ENCODE measurements at places on chromosomes 11 and 22.

DNA sequence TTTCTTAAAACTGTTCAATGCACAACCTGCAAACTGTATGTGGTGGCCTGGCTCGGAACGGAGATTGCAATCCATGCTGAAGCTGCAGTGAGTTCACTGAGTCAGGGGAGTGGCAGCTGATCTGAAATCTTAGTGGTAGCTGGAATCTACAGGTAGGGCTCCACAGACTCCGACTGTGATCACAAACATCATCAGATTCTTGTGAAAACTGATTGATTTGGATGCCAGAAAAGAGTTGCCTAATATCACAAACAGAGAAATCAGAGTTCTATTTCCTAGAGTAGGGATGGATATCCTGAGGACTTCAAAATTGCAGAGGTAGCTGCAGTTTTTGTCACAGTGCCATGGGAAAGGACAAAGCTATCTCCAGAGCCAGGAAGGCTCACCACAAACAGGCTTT lies 57.5 kb upstream of the SC5D start:
- no peak for DNase-seq

DNA sequence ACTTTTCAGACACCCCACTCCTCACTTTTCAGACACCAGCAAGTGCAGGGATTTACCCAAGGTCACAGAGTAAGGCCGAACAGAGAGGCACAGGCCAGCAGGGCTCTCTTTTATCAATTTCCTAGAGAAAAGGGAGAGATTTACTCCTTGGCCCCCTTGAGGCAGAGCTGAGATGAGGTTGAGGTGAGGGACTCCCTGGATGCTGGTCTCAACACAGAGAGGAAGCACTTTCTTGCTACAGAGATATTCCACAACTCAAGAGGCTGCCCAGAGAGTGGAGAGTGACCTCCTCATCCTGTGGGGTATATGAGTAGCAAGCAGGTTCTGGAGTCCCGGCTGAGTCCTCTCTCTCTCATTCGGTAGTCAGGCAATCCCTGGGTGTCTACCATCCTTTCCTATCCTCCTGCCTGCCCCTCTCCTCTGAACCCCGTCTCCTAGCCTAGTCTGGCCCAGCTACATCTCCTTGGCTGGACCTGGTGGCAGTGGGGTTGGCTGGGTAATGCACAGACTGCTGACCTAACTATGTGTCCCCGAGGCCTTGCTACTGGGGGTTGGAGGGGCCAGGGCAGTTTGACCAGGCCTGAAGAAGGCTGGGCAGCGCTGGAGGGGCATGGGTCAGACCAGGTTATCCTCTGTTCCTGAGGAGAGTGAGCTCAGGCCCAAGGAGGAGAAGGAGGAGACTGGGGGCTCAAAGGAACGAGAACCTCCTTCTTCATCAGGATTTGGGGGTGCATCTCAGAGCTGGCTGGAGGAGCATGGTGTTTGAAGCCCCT lies 1.8 kb upstream of the ARHGEF17 start:
- DNase-seq = no peak

DNA sequence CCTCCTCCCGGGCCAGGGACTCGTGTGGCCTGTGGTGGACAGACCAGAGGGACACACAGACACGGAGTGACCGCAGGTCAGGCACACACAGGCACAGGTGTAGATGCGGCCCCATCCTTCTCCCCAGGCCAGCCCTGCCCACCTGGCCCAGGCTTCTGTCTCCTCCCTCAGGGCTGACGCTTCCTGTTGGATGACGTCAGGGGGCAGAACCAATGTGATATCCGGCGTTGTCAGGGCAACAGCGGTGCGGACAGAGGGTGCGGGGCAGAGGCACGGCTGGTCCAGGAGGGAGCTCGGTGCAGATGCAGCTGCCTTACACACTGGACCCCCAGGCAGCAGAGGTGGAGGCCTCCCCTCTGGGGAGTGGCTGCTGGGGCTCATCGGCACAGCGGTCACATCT lies 2.9 kb upstream of the TUBGCP6 start:
- peak; percentile 45 for DNase-seq

DNA sequence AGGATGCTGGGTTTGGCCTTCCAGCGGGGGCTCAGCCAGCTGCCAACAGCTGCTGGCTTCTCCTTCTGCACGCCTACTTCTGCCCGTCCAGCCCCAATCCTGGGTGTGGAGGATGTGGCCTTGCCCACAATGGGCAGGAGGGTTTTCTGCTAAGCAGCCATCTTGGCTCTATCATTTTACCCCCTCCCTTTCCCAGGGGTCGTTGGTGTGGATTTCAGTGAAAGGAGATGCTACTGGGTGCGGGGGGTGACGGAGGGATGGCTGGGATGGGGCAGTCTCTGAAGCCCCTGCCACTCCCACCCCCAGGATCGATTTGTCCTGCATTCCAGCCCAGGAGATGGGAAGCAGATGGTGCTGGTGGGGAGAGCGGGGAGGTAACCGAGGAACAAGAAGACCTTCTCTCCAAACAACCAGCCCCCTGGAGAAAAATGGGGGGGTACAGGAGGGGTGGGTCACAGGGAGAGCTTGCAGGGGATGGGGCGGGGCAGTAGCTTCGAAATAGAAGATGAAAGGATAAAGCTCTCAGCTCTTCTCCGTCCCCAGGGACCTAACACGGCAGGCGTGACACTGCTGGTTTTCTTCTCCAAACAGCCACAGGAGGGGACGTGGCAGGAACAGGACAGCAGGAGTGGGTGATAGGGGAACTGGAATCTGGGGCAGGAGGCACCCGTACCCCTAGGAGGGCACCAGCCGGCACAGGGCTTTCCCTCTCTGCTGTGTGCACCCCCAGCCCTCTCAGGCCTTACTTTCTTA lies 68.9 kb downstream of the NECTIN1 start:
- DNase-seq = no peak

GRCh38 chr22:37300551-37301017 lies 18.3 kb downstream of the CYTH4 start:
- DNase-seq = no peak

DNA sequence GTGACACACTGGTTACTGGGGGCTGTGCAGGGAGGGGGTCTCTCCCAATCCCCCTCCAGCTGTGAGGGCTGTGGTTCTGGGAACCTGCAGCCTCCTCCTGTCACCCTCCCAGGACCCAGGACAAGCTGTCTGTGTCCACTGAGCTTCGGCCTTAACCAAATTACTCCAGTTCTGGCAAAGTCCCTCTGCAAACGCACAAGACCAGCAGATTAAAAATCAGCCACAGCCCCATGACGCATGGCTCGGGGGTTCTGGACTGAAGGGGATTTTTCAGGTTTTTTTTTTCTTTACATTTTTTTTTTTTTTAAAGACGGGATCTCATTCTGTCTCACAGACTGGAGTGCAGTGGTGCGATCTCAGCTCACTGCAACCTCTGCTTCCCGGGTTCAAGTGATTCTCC lies 32.2 kb upstream of the A4GALT start:
- DNase-seq = no peak

DNA sequence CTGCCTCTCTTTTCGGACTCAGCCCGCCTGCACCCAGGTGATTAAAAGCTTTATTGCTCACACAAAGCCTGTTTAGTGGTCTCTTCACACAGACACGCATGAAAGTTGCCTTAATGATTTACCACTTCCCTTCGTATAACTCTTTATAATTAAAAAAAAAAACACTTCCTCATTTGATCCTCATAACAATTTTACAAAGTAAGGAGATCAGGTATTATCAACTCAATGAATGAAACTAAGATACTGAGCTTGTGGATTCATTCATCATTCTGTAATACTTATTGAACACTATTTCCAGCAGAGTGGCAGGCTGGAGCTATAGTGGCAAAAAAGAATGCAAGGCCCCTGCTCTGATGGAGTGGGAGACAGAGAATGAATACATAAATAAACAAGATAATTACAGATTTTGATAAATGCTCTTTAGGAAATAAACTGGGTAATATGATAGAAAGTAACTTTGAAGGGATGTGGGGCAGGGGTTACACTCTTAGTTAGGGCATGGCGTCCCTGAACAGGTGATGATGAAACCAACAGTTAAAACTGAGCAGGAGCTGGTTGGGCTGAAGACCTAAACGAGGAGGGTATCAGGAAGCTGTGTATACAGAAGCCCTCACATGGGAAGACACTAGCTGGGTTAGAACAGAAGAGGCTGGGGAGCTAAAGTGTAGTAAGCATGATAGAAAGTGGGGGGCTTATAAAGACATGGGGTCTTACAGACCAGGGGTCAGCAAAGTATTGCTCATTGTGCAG lies 5.4 kb upstream of the CRTAM start:
- DNase-seq = no peak

- no peak for DNase-seq
Observed at GRCh38 chr11:8320076-8320475, 56.4 kb upstream of the LMO1 start.

GRCh38 chr22:42227435-42227834 lies 43.0 kb downstream of the TCF20 start:
- no peak for DNase-seq

GRCh38 chr22:30640839-30641430 lies 5.4 kb downstream of the SLC35E4 start:
- DNase-seq = no peak

- DNase-seq = no peak
Observed at GRCh38 chr11:45275828-45276227, 10.3 kb downstream of the SYT13 start.

DNA sequence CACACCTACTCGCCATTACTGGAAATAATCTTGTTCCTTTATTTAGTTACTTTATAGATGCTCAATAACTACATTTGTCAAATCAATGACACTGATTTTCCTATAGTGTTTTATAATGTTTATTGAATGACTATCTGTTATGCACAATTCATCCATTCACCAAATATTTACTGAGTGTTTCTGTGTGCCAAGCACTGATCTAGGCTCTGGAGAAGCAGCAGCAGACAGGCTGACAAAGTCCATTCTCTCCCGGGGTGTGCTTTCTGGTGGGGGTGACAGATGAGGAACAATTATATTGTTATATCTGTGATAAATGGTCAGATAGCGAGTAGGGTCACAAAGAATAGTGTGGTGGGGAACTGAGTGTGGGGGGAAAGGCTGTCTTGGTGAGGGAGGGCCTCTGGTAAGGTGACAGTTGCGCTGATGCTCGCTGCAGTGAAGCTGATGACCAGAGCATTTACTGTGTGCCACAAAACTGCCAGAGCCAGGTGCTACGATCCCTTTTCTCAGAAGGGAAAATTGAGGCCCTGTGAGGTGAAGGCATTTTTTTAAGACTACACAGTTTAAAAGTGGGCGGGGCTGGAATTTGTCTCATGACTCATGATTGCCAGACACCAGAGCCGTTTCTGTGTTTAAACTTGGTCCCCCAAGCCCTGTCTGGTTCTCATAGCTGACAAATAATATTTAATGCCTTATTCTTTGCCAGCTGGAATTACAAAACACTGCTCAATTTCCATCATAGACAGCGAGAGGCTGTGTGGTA lies 10.2 kb downstream of the PACS1 start:
- peak; percentile 38 for DNase-seq

- no peak for DNase-seq
Observed at GRCh38 chr11:18223591-18224387, 12.8 kb downstream of the SAA4 start.

DNA sequence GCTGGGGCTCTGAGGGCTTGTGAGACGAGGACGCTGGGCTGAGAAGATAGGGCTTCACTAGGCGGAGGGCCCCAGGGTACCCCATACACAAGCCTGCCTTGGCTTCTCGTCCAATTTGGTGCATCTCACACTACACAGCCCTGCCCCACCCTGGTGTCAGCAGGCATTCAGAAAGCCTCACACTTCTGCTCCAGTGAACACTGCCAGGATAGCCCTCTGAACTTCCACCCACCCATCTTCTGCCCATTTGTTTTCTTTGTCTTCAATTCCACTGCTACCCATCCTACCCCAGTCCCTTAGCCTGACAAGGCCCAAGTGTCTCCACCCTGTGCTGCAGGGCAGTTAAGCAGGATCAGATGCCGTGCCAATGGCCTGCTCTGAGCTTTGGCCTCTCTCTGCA lies 1.9 kb upstream of the BUD13 start:
- DNase-seq = no peak

- peak; percentile 59 for DNase-seq
Observed at GRCh38 chr11:77127235-77127911, 673 bp upstream of the MYO7A start.

DNA sequence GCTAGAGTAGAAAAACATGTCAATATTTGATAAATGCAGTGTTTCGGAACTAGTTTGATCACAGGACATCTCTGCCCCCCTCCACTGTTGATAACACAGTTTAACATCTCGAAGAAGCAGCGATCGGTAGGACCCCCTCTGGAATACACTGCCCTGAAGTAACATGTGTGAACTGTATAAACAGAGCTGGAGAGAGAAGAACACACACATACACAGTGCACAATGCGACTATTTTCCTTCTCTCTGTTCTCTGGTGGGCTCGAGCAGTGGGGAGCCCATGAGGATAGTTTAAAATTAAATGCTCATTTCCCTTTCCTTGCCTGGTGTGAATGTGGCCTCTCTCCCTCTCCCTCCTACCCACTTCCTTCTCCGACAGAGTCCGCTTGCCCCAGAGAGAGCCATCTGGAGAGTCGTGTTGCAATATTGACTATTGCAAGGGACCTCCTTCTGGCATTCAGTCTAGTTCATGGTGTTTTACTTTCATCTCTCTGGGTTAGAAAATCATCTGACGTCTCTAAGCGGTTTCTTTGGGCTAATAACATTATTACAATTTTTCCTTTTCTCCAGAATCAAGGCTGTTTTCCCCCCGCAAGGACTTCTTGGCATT lies 51.6 kb upstream of the BARX2 start:
- DNase-seq = no peak

DNA sequence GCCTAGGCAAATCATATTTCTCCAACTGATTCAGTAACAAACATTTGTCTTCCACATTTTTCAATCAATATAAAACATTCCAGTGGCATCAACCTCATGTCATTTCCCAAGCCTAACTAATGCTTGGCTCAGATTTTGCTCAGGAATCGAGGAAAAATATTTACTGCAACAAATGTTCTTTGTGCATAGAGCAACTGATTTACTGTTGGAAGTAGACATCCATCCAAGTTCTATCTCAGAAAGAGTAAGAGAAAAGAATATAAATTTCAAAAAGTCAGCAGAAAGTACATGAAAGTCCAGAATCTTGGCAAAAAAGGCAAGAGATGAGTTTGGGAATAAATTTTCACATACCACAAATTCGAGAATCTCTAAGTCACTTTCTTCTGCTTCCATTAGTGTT lies 2245.0 kb upstream of the RAG2 start:
- no peak for DNase-seq

GRCh38 chr22:22519591-22519990 lies 479 bp downstream of the ZNF280A start:
- no peak for DNase-seq

- DNase-seq = no peak
Observed at GRCh38 chr11:17579451-17579850, 32.4 kb downstream of the OTOG start.

Data from T-helper 17 cell (primary cell).